Kasumi-1 (cell line): ENCODE measurements at places on chromosomes 2 and 18.

GRCh38 chr2:24382363-24383073, 22.2 kb upstream of the ITSN2 start:
- peak; percentile 65 for DNase-seq

GRCh38 chr2:64234150-64234549, 89.9 kb upstream of the PELI1 start:
- DNase-seq, result no peak

GRCh38 chr2:173288561-173288960, 66.1 kb upstream of the CDCA7 start:
- no peak for DNase-seq

- no peak for DNase-seq
Measured at GRCh38 chr2:11750917-11751316, 4.5 kb downstream of the LPIN1 start.

- DNase-seq, result no peak
Measured at GRCh38 chr2:174901075-174901474, 104.1 kb downstream of the CHN1 start.

DNA sequence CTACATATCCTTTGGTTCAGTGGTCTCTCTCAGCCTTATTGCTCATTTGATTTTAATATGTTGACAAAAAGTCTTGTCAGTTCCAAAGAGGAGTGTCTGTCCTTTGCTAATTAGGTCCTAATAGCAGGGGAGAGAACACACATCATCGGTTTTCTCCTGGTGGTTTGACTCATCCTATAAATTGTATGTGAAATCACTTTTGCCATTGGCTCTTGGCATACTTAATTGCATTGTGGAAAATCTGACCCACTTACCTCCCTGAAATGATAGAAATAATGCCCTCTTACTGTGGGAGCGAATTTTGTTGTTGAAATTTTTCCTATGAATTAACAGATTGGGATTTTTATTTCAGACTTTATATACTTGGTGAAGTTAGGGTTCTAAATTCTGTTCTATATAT, 58.3 kb downstream of the MTCL1 start:
- no peak for DNase-seq
